ENCODE measurements at places on chromosomes 11 and 22.

DNA sequence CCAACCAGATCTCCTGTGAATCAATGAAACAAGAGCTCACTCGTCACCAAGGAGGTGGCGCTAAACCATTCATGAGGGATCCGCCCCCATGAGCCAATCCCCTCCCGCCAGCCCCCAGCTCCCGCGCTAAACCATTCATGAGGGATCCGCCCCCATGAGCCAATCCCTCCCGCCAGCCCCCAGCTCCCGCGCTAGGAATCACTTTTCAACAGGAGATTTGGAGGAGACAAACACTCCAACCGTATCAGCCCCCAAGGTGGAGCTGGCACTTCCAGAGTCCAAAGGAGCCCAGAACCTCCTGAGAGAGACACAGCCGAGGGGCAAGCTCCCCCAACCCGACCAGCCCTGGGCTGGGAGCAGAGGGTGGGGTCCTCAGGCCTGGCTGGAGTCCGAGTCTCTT is 40.9 kb upstream of the PRR5 start:
- DNase-seq = no peak

GRCh38 chr11:78460471-78460870 is 42.9 kb upstream of the GAB2 start:
- DNase-seq = peak; percentile 52

DNA sequence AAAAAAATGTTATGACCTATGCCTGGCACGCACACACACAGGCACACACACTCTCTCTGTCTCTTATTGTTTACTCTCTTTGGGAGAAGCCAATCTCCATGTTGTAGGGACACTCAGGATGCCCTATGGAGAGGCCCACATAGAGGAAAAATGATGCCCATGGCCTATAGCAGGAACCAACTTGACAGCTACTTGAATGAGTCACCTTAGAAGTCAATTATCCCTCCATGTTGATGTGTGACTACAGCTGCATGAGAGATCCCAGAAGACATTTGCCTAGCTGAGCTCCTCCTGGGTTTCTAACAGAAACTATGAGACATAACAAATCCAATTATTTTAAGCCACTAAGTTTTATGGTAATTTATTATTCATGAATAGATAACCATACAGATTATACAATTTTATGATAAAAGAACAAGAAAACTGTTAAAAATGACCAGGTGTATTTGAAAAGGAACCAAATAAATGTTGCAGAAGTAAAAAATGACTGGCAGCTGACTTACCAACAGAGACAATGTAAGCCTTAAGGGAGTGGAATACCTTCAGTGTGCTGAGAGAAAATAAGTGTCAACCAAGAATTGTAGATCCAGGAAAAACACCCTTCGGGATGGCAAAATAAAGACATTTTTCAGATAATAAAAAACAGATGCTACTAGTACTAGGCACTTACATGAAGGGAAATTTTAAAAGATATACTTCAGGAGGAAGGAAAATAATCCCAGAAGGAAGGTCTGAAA is 403.7 kb upstream of the SYN3 start:
- no peak for DNase-seq

DNA sequence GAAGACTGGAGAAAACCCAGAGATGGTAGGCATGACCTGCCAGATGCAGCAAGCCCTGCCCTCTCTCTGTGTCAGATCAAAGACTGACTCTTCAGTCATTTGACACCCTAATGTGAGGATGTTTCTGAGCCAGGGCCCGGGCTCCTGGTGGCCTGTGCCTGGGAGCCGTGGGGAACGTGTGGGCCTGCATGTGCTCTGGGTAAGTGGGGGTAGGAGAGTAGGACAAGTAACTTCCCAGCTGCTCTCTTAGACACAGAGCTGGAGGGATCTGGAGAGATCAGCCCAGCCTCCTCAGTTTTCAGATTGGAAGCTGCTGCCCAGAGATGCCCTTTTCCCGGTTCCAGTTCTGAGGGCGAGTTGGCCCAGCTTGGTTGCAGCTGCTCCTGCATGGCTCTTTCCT is 110.8 kb downstream of the TEAD1 start:
- DNase-seq = no peak

- DNase-seq = no peak
These were observed 29.4 kb downstream of the SMCO4 start for GRCh38 chr11:93513772-93514171.

- DNase-seq = no peak
These were observed 43.9 kb upstream of the SWAP70 start for GRCh38 chr11:9619971-9620370.

- DNase-seq = peak; percentile 98
These were observed 119.7 kb downstream of the ETS1 start for GRCh38 chr11:128467610-128468041.

DNA sequence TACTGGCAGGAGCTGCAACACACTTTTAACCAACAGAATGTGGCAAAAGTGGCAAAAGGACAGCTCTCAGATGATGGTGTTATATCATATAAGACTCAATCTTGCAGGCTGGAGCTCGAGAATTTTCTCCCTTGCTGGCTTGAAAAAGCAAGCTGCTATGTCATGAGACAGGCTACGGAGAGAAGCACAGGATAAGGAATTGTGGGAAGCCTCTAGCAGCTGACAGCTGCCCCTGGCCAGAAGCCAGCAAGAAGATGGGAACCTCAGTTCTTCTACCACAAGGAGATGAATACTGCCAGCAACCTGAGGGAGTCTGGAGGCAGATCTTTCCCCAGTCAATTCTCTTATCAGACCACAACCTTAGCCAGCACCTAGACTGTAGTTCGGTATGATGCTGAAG is 24.6 kb downstream of the FXYD6 start:
- DNase-seq = peak; percentile 8

- DNase-seq = no peak
These were observed 209.5 kb downstream of the CASP12 start for GRCh38 chr11:104688731-104689130.

- DNase-seq = no peak
These were observed 95.8 kb upstream of the CHORDC1 start for GRCh38 chr11:90318651-90319050.

GRCh38 chr11:117392001-117392690 is 64.5 kb downstream of the CEP164 start:
- DNase-seq = no peak

- DNase-seq = no peak
These were observed 8.0 kb downstream of the SPTBN2 start for GRCh38 chr11:66720899-66721470.

- no peak for DNase-seq
These were observed 164.5 kb downstream of the JRKL start for GRCh38 chr11:96554236-96554820.

Data from astrocyte of the spinal cord (primary cell).